ENCODE measurements at places on chromosomes 11 and 22. TPM values are rescaled to one million over a fixed set of nuclear protein-coding genes. Genes with fewer than 3 reads are reported as not detected.

Gene CD3E
- total RNA-seq: 3.7 TPM

Gene TMEM25
- total RNA-seq: 8.8 TPM

Gene NLRP14
- not detected for total RNA-seq

- DNase-seq: no peak
These were observed 11.2 kb upstream of the MS4A6E start for GRCh38 chr11:60315871-60316270.

GRCh38 chr11:74009675-74010305 lies 905 bp upstream of the UCP3 start:
- no peak for DNase-seq

DNA sequence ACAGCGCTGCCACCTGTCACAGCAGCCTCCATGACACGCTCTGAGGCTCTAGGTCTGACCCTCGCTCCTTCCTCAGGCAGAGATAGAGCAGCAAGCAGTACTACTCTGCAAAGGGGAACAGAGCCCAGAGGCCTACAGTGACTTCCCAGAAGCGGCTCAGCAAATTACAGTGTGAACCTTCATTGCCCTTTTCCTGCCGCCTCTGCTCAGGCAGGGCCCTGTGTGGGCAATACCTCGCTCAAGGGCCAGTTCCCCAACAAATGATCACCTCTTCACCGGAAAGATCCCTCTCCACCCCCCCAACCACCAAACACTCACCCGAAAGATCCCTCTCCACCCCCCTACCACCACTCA lies 12.3 kb downstream of the KIAA0930 start:
- DNase-seq: no peak

GRCh38 chr11:118885831-118886565 lies 2.3 kb downstream of the CXCR5 start:
- no peak for DNase-seq

- DNase-seq: no peak
These were observed 14.8 kb downstream of the TAB1 start for GRCh38 chr22:39414377-39414776.

- DNase-seq: no peak
These were observed 74.3 kb downstream of the MYEOV start for GRCh38 chr11:69368119-69368880.

DNA sequence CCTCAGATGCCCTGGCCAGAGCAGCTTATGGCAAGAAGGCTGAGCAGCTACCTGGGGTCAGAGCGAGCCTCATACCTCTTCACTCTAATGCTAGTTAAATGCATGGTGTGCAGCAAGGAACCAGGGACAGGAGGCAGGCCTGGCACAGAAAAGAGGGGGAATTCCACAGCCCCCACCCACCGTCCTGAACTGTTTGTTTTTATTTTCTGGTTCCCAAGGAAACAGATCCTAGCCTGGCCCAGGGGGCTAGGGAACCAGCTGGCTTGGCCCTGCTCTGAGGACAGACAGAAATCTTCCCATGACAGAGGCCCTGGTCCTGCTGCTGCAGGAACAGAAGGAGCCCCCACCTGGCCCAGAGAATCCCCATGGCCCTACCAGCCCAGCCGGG lies 40.4 kb downstream of the SLCO2B1 start:
- no peak for DNase-seq

DNA sequence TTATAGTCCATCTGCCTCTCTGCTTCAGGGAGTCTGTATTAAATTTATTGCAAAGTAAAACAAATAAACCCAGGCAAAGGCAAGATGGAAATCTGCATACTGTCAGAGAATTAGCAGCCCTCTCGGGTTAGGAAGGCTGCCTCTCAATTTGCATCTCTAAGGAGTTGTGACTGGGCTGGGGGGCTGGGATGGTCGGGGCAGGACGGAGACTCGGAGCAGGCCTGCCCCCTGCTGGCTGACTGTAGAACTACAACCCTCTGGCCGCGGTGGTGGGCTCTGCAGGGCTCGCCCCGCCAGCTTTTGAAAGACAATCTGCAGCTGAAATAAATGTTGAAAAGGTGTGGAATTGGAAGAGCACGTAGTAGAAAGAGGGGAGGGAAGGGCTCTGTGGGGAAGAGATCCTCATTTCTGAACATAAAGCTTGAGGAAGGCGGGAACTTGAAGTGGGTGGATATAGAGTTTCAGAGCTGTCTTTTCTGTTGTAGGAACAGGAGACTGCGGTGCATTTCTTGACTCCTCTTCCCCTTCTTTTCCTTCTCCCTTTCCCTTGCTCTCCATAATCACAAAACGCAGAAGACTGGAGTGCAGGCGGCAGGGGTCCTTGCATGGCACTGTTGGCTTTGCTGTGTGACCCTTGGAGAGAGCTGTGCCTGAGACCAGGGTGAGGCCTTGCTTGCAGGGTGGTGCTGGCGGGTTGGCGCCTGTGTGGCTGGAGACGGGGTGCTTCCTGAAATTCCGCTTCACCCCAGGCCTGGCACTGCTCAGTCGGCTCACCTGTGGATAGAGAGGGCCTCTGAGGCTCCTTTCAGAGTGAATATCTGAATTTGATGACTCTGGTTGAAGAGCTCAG lies 22.6 kb upstream of the PKNOX2 start:
- DNase-seq: peak; percentile 43

DNA sequence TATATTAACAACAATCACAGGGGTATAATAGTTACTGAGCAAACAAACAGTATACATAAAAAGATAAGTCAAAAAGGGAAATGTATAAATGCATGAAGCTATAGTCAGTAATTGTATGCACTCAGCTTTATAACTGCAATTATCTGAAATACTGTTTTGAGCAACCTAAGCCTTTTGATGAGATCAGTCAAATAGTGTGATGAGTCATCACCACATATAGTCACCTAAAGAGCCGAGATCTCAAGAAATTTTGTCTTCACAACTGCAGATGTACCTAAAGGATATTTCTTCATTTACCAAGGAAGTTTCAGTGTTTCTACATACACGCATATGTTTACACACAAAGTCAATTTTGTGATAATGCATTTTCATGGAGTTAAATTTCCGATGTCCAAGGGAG lies 5.4 kb upstream of the OR51A2 start:
- no peak for DNase-seq

DNA sequence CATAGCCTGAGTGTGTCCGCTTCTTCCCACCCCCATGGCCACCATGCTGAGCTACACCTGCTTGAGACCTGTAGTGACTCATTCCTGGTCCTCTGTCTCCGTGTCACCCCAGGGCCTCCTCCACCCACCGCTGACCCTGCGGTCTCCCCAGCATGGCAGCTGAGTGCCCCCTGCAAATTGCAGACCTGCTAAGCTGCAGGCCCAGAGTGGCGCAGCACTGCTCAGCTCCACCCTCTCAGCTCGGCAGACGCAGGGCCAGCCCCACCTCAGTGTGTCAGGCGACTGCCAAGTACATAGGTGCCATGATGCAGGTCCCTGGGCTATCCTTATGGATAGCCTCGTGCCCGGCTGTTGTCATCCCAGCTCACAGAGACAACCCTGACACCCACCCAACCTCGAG lies 13.1 kb downstream of the MS4A15 start:
- DNase-seq: no peak

DNA sequence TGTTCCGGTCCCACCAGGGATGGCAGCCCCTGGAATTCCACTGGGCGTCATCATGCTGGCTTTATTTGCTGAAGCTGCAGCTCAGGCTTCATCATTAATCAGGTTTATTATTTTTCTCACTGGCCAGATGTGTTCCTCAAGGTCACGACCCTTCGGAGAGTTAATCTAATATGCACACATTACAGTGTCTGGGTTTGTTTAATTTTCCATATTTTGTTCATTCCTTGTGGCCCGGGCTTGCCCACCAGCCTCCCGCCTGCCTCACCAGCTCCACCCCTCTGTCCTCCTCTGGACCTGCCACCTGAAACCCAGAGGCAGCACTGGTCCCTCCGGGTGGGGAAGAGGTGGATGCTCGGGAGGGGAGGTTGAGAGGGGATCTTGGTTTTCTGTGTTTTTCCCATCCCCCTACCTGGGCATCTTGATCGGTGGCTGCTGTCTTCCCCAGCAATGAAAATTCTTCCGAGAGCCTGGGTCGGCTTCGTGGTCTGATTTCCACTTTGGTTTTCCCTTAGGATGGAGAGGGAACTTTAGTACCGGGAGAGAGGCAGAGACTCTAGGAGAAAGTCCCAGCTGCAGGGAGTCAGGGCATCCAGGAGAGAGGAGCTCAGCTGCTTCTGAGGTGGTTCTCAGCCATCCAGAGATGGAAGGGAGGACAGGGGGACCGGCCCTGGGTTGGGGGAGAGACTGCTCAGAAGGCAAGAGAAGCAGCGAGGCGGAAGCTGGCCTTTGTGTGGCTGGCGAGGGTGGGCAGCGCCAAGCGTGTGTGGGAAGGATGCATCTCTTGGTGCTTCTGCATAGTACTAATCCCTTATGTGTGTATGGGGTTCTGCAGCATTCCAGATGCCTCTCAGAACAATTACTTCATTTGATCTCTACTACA lies 2.1 kb downstream of the GRIK4 start:
- no peak for DNase-seq

DNA sequence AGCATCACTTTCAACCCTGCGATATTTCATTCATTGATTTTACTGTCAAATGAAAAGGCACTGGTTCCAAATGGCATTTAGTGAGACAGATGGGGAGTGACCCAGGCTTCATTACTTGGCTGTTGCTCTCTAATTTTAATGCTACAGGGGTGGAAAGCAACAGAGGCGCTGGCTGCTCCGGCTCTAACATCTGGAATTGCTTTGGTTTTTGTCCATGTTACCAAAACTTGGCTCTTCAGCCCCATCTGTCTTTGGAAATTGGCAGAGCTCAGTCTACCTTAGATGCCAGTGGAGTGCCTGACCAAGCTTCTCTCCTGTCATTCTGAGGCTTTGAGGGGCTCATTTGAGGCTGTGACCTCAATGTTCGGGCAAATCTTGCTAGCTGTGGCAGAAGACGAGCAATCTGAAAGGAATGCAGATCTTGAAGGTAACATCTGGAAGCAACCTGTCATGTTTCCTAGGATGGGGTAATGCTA lies 409.5 kb upstream of the SYN3 start:
- no peak for DNase-seq
